Amniotic epithelial cell (primary cell): ENCODE measurements at places on chromosomes 16 and 17.

DNA sequence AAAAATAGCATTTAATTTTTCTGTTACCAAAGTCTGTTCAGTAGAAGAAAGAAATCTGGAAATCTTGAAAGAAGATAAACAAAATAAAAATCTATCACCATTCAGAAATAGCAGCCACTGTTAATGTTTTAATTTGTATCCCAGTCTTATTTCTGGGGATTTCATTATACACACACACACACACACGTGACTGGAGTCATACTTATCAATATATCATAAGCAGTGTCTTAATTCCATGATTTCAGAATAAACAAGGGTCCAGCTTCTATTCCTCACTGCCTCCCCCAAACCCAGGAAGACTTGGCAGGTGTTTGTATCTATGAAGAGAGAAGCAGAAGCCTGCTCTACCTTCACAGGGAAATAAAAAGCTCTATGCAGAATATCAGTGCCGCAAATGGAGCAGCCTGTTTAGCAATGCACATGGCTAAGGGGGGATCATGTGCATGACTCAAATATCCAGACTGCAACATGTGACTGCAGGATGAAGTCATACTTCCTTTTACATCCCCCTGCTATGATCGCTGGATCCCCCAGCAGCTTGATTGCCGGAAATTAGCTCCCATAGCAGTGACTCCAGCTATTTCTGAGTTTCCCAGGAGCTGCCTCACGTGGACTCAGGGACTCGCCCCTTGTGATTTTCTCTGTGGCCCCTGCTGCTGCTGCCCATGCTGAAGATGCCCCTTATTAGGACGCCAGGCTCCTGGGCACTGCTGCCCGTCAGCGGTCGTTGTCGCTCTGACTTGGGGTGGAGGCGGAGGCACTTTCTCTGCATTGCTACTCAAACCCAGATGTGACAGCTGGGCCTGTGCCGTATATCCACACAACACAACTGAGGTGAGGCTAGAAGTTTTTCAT, 341.0 kb downstream of the CPPED1 start:
- DNase-seq: peak; percentile 17

DNA sequence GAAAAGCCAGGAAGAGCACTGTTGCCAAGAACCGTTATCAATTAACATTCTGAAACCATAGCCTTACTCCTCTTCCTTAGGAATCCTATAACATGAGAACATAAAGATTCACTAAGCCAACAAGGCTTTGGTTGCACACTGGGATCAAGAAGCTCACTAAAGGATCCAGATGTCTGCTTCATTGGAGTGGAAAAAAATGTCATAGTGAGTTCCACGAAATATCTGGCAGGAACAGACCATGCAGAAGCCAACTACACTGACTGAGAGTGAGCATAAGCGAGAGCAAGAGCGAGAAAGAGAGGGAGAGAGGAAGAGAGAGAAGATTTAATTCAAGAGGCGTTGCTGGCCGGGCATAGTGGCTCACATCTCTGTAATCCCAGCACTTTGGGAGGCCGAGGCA, 13.4 kb upstream of the MEIOC start:
- no peak for DNase-seq

- no peak for DNase-seq
Observed at GRCh38 chr17:10195090-10195805, 3.2 kb downstream of the GAS7 start.

DNA sequence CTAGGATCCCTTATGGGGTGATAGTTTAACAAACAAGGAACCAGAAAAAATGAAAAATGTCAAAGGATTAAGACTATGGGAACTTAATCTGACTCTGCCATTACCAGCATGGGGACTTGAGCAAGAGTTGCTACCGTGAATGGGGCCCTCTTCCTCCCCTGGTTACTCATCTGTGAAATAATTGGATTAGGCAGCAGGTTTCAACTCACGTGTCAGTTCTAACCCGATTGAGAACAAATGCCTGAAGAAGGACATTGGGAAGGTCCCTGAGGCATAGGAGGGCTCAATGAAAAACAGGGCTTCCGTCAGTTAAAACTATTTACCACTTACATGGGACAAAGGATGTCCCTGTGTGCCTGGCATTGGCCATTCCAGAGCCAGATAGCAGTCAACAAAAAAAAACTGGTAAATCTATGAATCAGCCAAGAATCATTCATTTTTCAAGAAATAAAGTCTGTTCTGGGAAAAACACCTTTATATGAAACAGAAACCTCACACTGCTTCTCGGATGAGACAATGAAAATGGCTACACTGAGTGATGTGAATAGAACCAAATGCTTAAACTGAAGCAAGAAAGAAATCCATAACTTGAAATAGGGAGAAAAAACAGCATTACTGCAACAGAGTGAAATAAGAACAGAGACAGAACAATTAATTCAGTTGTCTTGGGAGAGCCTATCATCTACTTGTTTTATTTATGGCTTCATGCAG, 104.3 kb downstream of the ADAMTS18 start:
- DNase-seq: peak; percentile 28

DNA sequence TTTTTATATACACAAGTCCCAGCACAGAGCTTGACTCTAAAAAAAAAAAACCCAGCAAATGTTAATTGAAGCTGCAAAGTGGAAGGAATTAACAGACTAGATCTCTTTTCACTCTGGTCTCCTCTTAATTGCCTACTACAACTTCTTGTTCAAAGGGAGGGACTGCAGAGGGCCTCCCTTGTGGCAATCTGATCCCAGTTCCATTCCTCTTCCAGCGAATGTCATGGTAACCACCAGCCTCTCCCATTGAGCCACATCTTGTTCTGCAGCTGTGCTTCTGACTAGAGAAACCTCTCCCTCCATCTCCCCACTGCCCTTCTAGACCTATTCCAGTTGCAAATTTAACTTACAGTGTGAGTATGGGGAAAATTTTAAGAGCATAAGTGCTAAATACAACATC, 5.9 kb downstream of the SUPT6H start:
- DNase-seq: no peak

- peak; percentile 59 for DNase-seq
Observed at GRCh38 chr17:14302091-14302430, 1.2 kb downstream of the HS3ST3B1 start.

DNA sequence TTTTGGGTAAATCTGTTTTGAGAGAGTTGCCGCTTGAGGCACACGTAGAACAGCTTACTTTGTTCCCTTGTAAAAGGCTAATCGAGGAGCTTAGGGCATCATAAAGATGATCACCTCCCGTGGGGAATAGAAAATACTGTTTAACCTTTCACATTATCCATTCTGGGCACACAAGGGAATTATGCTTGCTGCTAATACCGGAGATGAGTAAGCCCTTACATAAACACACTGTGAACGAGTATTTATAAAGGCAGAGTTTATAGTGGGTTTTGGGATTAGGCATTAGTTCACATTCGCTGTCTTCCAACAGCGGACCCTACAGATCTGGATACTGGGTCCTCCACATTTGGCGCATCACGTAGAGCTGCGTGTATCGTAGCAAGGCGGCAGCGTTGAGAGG, 51.2 kb upstream of the CNTNAP4 start:
- peak; percentile 0 for DNase-seq

DNA sequence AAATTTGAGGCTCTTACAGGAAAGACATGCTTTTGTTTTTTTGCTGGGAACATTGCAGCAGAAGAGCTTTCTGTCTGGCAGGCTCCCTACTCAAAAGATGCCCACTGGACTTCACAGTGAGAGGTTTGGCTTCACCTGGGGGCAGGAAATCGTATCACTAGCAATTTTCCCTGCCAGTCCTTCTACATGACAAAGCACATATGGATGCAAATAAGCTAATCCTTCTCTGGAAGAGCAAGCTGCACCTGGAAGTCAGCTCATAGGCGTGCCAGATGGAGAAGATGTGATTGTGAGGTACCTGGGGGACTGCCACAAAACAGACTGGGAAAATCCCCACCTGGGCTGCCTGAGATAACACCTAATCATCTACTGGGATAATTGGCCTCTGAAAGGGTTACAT, 195.0 kb upstream of the CPHXL start:
- DNase-seq: no peak

GRCh38 chr17:16273499-16273898, 56.5 kb downstream of the PIGL start:
- DNase-seq: peak; percentile 33

GRCh38 chr16:7765079-7765550, 432.5 kb downstream of the RBFOX1 start:
- DNase-seq: no peak

DNA sequence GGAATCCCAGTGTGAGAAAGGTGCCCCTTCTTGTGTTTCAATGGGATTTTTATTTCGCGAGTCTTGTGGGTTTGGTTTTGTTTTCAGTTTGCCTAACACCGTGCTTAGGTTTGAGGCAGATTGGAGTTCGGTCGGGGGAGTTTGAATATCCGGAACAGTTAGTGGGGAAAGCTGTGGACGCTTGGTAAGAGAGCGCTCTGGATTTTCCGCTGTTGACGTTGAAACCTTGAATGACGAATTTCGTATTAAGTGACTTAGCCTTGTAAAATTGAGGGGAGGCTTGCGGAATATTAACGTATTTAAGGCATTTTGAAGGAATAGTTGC, 567 bp downstream of the UBB start:
- DNase-seq: peak; percentile 38

GRCh38 chr17:55444471-55445441, 23.1 kb upstream of the MMD start:
- no peak for DNase-seq

- DNase-seq: no peak
Observed at GRCh38 chr16:89154390-89155183, 17.0 kb upstream of the CDH15 start.

GRCh38 chr17:76082326-76083251, 3.6 kb downstream of the ZACN start:
- DNase-seq: no peak

GRCh38 chr17:66076546-66077190, 115.3 kb downstream of the CEP112 start:
- DNase-seq: peak; percentile 11

DNA sequence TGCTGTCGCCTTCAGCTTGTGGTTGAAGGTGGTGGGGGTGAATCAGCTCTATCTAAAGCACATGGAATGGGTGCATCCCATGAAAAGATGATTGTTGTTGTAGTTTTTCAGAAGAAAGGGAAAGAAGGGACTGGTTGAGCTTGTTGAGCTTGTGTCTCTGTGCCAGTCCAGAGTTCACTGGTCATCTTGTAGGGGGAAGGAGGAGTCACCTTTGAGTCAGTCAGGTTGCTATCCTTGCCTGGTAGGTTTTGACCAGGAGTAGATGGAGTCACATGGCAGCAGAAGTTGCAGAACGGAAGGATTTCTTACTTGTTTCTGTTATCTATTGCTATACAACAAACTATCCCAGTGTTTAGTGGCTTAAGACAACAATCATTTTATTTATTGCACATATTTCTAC, 73.3 kb downstream of the PLCG2 start:
- DNase-seq: no peak

GRCh38 chr16:19822533-19822932, 62.1 kb downstream of the GPRC5B start:
- peak; percentile 90 for DNase-seq

- no peak for DNase-seq
Observed at GRCh38 chr17:4711661-4712181, 1.3 kb downstream of the ARRB2 start.

- DNase-seq: no peak
Observed at GRCh38 chr16:19365486-19365885, 52.2 kb upstream of the TMC5 start.

GRCh38 chr16:54934481-54935265, 4.0 kb downstream of the IRX5 start:
- DNase-seq: no peak

- DNase-seq: no peak
Observed at GRCh38 chr16:81380932-81381331, 63.7 kb upstream of the CMIP start.

GRCh38 chr16:78094998-78095397, 4.5 kb upstream of the WWOX start:
- DNase-seq: no peak

GRCh38 chr16:81499576-81500380, 55.2 kb downstream of the CMIP start:
- DNase-seq: no peak

GRCh38 chr17:75496005-75496404, 19.3 kb downstream of the CASKIN2 start:
- no peak for DNase-seq

DNA sequence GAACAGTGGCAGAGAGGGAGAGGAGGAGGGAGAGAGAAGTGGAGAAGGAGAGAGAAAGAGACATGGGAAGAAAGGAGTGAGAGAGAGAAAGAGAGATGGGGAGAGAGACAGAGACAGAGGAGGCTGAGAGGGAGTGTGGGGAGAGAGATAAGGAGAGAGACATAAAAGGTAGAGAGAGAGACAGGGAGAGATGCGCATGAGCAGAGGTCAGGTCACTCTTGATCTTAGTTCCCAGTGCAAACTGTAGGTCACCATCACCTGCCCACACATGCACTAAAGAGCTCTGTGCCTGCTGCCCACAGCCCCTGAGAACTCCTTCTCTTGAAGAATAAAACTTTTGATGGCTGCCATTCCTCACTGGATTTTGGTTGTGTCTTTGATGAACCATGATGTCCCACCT, 14.9 kb downstream of the KRT33A start:
- DNase-seq: no peak

DNA sequence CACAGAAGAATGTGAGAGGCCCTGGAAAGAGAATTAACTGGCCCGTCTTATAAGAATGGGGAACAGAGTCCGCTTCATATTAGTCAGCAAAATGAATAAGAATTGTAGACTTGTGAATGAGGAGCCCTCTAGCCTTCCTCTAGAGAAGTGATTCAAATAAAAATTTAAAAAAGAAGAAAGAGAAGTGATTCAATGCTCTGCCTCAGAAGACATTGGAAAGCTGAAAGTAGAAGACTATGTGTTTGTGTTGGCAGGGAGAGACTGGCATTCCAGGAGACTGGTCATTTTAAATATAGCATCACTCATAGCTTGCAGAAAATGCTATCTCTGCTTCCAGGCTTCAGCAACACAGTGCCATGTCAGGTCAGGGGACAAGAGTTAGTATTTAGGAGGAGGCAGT, 190.6 kb upstream of the HS3ST3A1 start:
- no peak for DNase-seq

DNA sequence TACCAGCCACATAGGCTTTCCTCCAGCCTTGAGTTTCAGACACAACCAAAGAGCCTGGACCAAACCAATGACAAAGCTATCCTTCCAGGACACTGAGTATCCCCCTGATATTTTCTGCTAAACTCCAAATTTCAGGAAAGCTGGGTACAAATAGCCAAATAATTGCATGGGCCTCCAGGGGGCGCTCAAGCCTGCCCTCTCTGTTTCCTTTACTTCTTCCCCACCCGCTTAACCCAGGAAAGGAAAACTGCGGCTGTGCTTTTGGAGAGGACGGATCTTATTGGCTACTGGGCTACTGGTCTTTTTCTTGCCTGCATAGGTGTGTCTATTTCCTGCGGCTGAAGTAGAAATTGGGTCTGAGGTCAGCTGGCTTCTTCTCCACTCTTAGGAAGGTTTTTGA, 30.1 kb downstream of the GNGT2 start:
- DNase-seq: peak; percentile 42

DNA sequence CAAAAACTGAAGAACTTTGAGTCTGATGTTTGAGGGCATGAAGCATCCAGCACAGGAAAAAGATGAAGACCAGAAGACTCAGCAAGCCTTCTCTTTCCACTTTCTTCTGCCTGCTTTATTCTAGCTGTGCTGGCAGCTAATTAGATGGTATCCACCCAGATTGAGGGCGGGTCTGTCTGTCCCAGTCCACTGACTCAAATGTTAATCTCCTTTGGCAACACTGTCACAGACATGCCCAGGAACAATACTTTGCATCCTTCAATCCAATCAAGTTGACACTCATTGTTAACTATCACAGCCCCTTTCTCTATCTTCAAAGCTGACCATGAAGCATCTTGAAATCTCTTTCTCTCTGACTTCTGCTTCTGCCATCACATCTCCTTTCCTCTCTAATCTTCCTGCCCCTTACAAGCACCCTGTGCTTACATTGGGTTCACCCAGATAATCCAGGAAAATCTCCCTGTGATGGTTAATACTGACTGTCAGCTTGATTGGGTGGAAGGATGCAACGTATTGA, 115.9 kb upstream of the CDH13 start:
- DNase-seq: no peak
